Ovary (tissue), 10 donors: ENCODE measurements at places on chromosomes 16 and 17.

- DNase-seq: peak; percentile 61
Measured at GRCh38 chr16:89922477-89922883, 662 bp upstream of the TUBB3 start.

DNA sequence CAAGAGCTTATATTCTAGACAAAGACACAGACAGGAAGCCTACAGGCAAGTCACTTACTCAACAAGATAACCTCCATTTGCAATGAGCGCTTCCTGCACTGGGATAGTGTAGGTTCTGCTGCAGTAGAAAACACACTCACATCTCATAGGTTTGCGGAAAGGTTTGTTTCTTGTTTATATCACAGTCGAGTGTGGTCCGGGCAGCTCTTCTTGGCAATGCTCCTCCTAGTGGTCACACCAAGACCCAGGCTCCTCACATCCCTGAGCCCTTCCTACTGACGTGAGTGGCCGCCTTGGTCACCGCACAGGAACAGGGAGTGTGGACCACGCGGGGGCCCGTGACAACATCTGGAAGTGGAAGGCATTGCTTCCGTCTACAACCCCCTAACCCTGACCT lies 48.0 kb upstream of the RBFOX3 start:
- no peak for DNase-seq

DNA sequence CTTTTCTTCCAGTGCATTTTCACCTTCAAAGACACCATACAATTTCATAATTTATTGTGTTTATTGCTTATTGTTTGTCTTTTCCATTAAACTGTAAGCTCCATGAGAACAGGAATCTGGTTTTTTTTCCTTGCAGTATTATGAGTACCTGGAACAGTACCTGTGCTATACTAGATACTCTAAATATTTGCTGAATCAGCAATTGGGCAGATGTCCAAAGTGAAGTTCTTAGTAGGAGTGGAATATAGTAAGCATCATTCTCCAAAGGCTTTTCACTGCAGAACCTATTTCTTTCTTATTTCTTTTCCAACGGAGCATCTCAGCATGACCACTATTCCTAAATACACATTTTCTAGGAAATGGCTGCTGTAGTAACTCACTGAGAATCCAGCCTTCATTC lies 269.0 kb upstream of the CCL2 start:
- no peak for DNase-seq

DNA sequence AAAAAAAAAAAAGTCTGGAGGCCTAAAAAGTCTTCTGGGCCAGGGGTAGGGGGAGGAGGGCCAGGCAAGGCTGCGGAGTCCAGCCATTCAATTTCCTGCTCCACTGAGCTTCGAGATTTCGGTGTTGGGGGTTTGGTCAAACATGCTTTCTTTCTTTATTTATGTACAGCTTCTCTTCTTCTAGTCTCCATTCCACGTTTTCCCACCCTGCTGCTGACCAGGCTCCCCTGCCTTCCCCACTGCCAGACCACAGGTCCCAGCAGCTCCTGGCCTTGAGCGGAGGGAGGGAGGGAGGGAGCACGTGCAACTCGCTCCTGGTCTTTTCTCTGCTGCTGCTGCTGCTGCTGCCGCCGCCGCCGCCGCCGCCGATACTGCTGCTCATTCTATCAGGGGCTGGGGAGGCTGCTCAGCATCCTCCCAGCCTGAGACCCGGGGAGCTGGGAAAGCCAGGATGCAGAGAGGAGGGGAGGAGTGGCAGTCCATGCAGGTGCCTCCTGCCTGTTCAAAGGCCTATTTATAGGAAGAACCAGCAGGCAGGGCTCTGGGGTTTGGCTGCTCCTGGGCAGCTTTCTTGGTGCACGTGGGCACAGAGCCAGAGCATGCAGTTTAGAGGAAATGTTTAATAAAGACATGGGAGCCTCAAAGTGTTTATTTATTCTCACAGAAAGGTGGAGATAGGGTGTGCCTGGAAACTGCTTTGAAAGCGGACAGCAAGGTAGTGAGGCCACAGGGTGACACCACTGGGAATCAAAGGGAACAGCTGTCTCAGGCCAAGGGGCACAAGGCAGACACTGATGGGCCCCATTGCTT lies 23.4 kb upstream of the ZFHX3 start:
- peak; percentile 69 for DNase-seq

DNA sequence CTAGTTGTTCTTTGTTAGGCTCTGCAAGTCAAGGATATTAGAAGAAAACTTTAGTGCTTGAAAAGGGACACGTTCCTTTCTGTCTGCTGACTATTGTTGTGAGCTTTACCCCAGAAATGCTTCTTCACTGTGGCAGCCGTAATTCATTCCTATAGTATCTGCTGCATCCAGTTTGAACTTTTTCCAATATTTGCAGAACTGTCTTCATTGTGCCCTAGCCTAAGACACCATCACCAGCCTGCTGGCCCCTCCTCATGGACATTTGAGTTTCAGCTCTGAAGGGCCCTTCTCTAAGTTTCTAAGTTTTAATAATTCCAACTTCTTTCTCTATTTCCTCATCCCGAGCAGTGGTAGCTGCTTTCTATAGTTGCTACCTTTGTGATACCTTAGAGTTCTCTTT lies 91.7 kb downstream of the SLC39A11 start:
- DNase-seq: no peak

DNA sequence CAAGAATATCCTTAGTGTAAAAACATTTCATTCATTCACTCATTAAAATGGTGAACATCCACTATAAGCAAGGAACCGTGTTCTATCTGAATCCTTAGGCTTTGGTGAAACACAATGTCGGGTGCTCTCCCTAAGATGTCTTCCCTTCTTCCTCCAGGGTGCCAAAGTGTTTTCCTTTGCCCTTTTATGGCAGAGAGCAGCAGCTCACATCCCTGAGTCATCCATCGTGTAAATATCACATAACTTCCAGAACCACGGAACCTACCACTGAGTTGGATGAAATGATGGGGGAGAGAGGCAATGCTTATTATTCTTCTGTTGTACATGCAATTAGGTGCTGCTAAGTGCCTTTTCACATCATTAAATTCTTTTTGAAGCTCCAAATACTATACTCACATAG lies 50.2 kb downstream of the DNAH3 start:
- DNase-seq: no peak

GRCh38 chr16:35750701-35751104 lies 2291.3 kb downstream of the TP53TG3F start:
- DNase-seq: no peak

- no peak for DNase-seq
Measured at GRCh38 chr17:16189791-16190348, 25.5 kb downstream of the NCOR1 start.

- no peak for DNase-seq
Measured at GRCh38 chr17:43578699-43579565, 32.8 kb upstream of the ETV4 start.

DNA sequence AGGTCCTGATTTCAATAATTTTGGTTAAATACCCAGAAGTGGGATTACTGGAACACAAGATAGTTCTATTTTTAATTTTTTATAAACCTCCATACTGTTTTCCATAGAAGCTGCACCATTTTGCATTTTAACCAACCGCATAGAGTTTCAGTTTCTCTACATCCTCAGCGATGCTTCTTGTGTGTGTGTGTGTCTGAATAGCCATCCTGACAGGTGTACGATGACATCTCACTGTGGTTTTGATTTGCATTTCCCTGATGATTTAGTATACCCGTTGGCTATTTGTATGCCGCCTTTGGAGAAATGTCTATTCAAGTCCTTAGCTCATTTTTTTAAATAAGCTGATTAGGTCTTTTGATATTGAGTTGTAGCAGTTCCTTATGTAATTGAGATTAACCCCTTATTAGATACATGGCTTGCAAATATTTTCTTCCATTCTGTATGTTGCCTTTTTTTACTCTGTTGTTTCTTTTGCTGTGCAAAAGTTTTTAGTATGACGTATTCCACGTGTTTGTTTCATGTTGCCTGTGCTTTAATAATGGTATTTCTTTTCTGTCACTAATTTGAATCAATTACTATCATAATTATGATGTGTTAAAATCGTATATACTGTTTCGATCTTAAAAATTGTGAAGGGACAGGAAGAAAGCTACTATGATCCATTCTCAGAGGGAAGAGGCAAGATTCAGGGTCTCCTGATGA lies 227.2 kb upstream of the MON1B start:
- no peak for DNase-seq

- no peak for DNase-seq
Measured at GRCh38 chr16:72224260-72224768, 52.4 kb upstream of the PMFBP1 start.

DNA sequence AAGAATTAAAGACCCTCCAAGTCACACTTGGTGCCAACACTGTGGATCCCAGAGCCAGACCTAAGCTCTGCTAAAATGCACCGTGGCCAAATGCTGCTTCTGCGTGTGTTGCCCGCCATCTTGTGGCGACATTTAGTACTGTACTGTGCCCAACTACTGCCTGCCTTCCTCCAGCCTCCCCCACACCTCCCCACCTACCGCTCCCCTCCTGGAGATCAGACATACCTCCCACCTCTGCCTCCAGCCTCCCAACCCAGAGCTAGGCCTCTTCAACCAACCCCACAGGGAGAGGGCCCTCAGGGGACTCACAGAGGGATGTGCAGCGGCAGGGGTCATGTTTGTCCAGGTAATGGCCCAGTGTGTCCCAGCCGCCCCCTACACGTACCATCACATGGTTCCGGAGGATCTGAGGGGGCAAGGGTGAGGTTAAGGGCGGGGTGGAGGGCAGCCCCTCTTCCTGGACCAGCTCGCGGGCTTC lies 5.5 kb downstream of the GAS2L2 start:
- DNase-seq: peak; percentile 79

- DNase-seq: no peak
Measured at GRCh38 chr17:66276328-66276937, 26.0 kb upstream of the PRKCA start.

- no peak for DNase-seq
Measured at GRCh38 chr17:62824290-62825131, 16.4 kb upstream of the MARCHF10 start.

- no peak for DNase-seq
Measured at GRCh38 chr17:82201498-82201910, 11.1 kb downstream of the CCDC57 start.

DNA sequence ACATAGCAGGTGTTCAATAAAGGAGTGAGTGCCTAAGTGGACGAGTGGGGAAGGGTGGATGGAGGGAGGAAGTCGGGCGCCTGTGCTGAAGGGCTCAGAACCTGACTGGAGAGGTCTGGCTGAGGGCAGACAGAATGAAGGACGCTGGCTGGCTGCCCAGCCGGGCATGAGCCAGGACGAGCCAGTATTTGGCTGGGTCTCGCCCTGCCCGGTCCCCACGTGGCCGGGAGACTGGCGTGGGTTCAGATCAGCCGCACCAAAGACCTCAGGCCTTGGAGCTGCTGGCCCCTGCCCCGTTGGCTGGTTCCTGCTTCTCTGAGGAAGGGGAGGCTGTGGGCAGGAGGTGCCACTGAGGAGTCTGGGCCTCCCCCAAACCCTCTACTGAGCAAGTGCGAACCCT lies 79.8 kb downstream of the ENGASE start:
- DNase-seq: no peak

- no peak for DNase-seq
Measured at GRCh38 chr16:57041182-57042156, 50.9 kb upstream of the CPNE2 start.

DNA sequence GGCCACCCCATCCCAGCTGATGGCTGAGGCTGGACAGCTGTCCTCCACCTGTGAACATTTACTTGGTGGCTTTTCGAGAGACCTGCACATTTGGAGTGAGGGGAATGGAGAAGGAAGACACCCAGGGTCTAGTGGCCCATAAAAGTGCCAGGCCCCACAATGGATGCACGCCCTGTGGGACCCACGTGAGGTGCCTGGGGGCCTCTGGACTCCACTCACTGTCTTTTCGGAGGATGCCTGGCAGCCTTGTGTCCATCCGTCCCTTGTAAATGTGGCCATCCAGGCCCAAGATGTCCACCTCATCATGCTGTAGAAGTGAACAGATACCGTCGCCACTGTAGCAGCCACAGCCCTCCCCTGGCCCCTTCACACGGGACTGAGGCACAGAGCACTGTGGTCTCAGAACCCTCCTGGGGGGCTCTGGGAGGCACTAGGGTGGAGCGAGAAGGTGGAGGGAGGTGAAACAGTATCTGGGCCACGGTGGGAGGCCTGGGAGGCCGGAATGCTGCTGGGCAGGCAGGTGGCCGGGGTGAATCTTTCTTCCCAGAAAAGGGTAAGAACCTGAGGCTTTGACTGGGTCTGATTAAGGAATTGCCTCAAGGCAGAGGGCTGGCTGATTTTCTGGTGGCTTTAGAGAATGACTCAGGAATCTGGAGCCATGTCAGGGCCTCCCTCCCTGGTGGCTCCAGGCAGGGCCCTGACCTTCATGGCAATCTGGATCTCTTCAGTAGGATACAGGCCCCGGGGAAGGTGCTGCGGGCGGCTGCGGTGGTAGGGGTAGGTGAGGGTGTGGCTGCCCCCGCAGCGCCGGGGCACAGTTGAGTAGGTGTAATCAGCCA lies 11.5 kb downstream of the UBALD2 start:
- no peak for DNase-seq

- no peak for DNase-seq
Measured at GRCh38 chr17:80683625-80684104, 139.0 kb downstream of the RPTOR start.

GRCh38 chr16:24023621-24024020 lies 187.8 kb downstream of the PRKCB start:
- DNase-seq: no peak

DNA sequence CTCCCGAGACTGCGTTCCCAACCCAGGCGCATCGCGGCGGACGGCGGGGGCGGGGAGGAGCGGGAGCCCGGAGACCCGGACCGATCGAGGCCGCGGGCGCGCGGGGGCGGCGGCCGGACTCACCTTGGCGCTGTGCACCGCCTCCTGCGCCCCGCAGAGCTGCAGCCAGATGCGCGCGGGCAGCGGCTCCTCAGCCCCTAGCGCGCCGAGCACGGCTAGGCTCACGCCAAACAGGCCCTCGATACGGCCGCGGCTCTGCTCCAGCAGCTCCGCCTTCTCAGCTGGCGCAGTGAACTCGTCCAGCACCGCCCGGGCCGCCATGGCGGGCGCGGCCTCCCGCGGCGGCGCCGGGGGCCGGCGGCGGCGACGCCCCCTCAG lies 339 bp downstream of the N4BP1 start:
- DNase-seq: peak; percentile 66

DNA sequence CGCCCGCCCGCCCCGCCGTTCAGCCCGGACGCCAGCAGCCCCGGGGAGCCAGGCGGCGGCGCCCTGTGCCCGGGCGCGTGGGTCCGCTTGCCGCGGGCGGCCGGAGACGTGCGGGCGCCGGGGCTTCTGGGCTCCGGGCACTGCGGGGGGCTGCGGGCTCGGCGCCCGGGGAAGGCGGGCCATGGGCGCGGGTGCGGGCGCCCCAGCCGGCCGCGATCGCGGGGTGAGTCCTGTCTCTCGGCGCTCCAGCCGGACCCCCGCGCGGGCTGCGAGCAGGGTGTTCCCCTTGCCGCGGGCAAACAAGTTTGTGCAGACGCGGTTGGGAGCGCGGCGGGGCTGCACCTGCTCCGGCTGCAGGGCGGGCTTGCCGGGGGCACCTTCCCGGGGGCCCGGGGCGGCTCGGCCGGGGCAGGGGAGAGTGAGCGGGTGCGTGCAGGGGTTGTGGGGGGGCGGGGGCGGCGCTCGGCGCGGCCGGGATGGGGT lies 292 bp downstream of the WSCD1 start:
- DNase-seq: no peak

- DNase-seq: no peak
Measured at GRCh38 chr17:77501101-77501566, 360.4 kb downstream of the SEC14L1 start.

- no peak for DNase-seq
Measured at GRCh38 chr17:65888649-65889048, 303.3 kb downstream of the CEP112 start.

GRCh38 chr16:56977216-56977615 lies 12.1 kb upstream of the NLRC5 start:
- no peak for DNase-seq
